Tibial nerve (tissue), 4 donors: ENCODE measurements at places on chromosomes 7 and 10. TPM values are rescaled to one million over a fixed set of nuclear protein-coding genes. Genes with fewer than 3 reads are reported as not detected.

DNA sequence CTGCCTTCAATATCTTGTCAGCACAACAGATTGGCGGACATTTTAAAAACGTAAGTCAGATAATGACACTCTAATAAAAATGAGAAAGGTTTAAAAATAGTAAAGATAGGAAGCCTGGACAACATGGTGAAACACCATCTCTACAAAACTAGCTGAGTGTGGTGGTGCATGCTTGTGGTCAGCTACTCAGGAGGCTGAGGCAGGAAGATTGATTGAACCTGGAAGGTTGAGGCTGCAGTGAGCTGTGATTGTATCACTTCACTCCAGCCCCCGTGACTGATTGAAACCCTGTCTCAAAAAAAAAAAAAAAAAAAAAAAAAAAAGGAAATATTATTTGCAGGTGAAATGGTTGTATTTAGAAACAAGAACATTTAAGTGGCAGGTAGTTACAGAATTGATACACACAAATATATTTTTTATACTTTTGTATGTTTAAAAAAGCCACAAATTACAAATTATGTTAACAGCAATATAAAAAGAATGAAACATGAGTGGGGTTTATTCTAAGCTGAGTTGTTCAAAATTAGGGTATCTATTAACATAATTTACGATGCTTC is 141.9 kb downstream of the ADK start:
- no peaks in the 10 kb centered on the region for H3K27me3 ChIP-seq
- no peak for DNase-seq
- no peak overlapping the region for H3K27ac ChIP-seq
- no peaks in the 10 kb centered on the region for H3K4me1 ChIP-seq

The GPR15LG gene
- total RNA-seq = not detected

- no peaks in the 10 kb centered on the region for H3K27me3 ChIP-seq
- H3K4me1 ChIP-seq = peaks cover 16% of the 10 kb centered on the region
- H3K27ac ChIP-seq = peak overlapping the region; percentile 78
- H3K4me3 ChIP-seq = peak overlapping the region; percentile 49
- no peaks in the 10 kb centered on the region for H3K36me3 ChIP-seq
- no peak for DNase-seq
Observed at GRCh38 chr7:30912986-30913811, 1.5 kb downstream of the AQP1 start.

GRCh38 chr10:114045136-114046086 is 1.7 kb downstream of the ADRB1 start:
- no peaks in the 10 kb centered on the region for H3K4me1 ChIP-seq
- H3K36me3 ChIP-seq = no peaks in the 10 kb centered on the region
- no peak overlapping the region for H3K27ac ChIP-seq
- peaks cover 74% of the 10 kb centered on the region for H3K27me3 ChIP-seq
- no peak for DNase-seq

The AGK gene
- 23.1 TPM for total RNA-seq

- H3K27ac ChIP-seq = no peak overlapping the region
- no peak for DNase-seq
- H3K4me1 ChIP-seq = no peaks in the 10 kb centered on the region
- no peak overlapping the region for H3K4me3 ChIP-seq
Observed at GRCh38 chr10:6327961-6328698, 125.4 kb downstream of the PFKFB3 start.

GRCh38 chr10:72038458-72039001 is 49.8 kb downstream of the SPOCK2 start:
- no peaks in the 10 kb centered on the region for H3K4me1 ChIP-seq
- H3K27ac ChIP-seq = peak overlapping the region; percentile 30
- H3K27me3 ChIP-seq = no peaks in the 10 kb centered on the region
- H3K4me3 ChIP-seq = no peak overlapping the region
- no peak for DNase-seq

The MMP21 gene
- total RNA-seq = not detected

GRCh38 chr10:67763499-67764011 is 67.6 kb upstream of the CTNNA3 start:
- no peaks in the 10 kb centered on the region for H3K36me3 ChIP-seq
- no peaks in the 10 kb centered on the region for H3K4me1 ChIP-seq
- DNase-seq = peak; percentile 30

DNA sequence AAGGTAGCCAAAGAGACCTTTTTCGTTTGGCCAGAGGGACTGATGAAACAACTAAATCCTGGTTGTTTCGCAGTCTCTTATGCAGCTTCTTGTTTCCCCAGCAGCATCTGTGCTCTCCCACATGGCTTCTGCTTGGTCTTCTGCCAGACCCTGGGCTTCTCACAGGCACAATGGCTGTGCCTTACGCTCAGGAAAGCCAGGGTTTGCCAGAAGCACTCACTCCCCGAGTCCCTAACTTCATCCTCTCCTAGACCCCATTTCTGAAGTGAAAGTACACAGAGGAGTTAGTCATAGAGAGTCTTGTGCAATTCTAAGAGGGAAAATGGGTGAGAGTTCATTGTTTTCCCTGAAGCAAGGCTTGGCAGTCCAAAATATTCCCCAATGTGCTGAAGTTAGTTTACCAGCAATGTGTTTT is 121.7 kb downstream of the EVX1 start:
- DNase-seq = peak; percentile 48
- H3K27me3 ChIP-seq = no peaks in the 10 kb centered on the region
- H3K36me3 ChIP-seq = no peaks in the 10 kb centered on the region
- no peak overlapping the region for H3K4me3 ChIP-seq

DNA sequence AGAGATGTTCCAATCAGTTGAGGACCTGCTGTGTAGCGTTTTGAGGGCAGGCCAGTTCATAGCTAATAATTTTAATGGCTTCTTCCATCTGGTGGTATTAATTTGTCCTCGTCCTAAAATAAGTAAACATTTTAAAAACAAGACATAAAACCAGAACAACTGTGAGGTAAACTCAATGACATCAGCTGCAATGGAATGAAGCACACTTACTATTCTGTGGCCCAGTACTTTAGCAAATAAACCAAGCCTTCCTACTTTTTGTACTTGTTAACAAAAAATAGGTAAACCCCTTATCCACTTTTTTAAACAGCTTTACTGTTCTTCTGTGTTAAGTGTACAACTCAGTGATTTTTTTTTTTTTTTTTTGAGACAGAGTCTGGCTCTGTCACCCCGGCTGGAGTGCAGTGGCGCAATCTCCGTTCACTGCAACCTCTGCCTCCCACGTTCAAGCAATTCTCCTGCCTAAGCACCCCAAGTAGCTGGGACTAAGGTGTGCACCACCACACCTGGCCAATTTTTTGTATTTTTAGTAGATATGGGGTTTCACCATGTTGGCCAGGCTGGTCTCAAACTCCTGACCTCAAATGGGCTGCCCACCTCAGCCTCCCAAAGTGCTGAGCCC is 28.9 kb upstream of the FZD1 start:
- no peaks in the 10 kb centered on the region for H3K27me3 ChIP-seq
- H3K4me1 ChIP-seq = no peaks in the 10 kb centered on the region
- H3K4me3 ChIP-seq = no peak overlapping the region
- DNase-seq = no peak

The DOCK1 gene
- 57.3 TPM for total RNA-seq

DNA sequence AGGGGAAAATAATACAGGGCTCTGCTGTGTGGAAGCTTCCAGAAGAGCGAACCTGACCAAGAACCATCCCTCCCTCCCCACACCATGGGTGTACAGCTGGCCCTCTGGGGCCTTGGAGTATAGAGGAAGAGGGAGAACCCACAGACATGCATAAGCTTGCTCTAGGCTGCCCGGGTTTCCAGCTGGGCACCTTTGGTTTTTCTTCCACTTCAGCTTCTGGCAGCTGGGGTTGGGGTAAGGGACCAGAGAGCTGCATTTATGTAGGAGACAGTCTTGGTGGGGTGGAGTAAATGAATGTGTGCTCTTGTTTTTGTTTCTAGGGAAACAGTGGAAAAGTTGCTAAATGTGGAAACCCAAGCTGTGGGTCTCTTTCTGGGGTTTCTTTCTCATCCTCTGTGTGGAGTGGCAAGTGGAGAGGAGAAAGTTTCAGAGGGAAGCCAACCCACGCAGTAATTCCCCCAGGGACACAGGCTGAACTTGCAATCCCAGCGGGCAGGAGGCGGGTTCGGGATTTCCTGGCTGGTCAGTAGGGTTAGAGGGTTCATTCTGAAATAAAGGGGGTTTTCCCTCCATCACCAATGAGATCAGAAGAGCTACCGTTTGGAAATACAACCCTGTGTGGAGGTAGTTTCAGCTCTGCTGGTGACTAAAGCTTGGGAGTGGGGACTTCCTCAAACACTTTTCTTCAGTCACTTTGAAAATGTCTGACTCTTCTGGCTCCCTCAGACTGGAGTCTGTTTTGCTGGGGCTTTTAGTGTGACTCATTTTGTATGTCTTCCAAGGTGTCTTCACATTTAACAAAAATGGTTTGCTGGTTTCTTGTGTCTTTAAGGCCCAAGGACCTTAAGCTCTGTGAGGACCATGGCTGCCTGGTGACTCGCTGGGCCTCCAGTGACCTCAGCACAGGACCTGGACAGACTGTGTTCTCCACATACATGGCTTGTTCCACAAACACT is 22.2 kb upstream of the SRGN start:
- no peak overlapping the region for H3K4me3 ChIP-seq
- no peak for DNase-seq
- no peaks in the 10 kb centered on the region for H3K36me3 ChIP-seq
- no peaks in the 10 kb centered on the region for H3K27me3 ChIP-seq
- peak overlapping the region; percentile 4 for H3K27ac ChIP-seq

The GJD4 gene
- 0.20 TPM for total RNA-seq

GRCh38 chr7:31047313-31048146 is 4.6 kb upstream of the ADCYAP1R1 start:
- H3K4me3 ChIP-seq = no peak overlapping the region
- no peak overlapping the region for H3K27ac ChIP-seq

GRCh38 chr7:112869111-112869774 is 79.0 kb upstream of the TMEM168 start:
- no peak overlapping the region for H3K27ac ChIP-seq
- DNase-seq = no peak
- H3K4me3 ChIP-seq = no peak overlapping the region
- no peaks in the 10 kb centered on the region for H3K27me3 ChIP-seq
- H3K36me3 ChIP-seq = no peaks in the 10 kb centered on the region
- no peaks in the 10 kb centered on the region for H3K4me1 ChIP-seq

The HOXA9 gene
- total RNA-seq = 10.5 TPM

DNA sequence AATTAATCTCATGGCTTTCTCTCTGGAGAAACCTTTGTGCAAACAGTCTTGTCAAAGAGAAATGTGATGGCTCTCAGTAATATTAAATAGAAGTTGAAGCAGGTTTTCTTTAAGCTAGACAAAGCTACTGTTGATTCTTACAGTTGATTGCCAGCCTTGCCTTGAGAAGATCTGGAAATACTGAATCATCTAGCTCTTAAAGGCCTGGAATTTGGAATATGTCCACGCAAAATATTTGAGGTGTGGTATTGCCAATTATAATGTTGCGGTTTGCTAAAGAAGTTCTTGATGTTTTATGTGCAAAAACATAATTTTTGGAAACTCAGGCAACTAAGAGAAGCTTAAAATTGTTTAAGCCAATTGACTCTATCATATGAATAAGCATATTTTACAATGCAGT is 371.9 kb downstream of the PHF14 start:
- H3K4me1 ChIP-seq = no peaks in the 10 kb centered on the region
- H3K27ac ChIP-seq = no peak overlapping the region
- H3K4me3 ChIP-seq = no peak overlapping the region
- no peaks in the 10 kb centered on the region for H3K36me3 ChIP-seq
- no peak for DNase-seq

DNA sequence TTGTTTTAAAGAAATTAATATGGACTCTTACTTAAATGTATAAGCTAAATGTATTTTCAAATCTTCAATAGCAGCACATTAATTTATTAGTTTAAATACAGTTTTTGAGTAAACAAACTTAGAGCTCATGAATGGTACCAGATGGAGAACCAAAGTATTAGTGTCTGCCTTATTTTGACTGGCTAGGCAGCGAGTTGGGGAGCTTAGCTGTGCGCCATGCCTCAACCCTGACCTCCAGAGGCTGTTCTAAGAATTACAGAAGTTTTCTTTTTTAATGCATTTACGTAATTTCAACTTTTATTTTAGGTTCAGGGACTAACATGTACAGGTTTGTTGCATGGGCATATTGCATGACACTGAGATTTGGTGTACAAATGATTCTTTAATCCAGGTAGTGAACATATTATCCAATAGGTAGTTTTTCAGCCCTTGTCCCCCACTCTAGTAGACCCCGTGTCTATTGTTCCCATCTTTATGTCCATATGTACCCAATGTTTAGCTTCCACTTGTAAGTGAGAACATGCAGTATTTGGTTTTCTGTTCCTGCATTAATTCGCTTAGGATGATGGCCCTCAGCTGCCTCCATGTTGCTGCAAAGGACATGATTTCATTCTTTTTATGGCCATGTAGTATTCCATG is 166.8 kb downstream of the IQUB start:
- no peak for DNase-seq
- H3K36me3 ChIP-seq = no peaks in the 10 kb centered on the region
- H3K4me1 ChIP-seq = no peaks in the 10 kb centered on the region
- H3K27ac ChIP-seq = no peak overlapping the region
- no peaks in the 10 kb centered on the region for H3K27me3 ChIP-seq
- no peak overlapping the region for H3K4me3 ChIP-seq

DNA sequence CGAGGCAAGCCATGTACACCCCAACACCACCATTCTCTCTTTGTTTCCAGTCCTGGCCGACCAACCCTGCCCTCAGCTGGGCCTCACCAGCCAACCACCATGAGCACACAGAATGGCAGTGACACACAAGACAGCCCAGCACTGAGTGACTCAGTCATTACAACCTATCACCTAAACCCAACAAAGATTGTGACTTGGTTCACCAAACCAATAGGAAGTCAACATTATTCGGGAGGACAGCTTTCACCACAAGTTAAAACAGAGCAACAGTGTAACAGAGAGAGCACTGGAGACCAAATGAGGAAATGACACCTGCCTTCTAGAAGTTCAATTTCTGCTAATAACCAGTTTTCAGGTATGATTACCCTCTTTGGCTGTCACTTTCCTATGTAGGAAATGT is 72.1 kb downstream of the DNMBP start:
- H3K27ac ChIP-seq = no peak overlapping the region
- no peak overlapping the region for H3K4me3 ChIP-seq
- no peak for DNase-seq
- H3K4me1 ChIP-seq = no peaks in the 10 kb centered on the region

The TRPV5 gene
- 0.21 TPM for total RNA-seq

The ARL4A gene
- 30.3 TPM for total RNA-seq

- no peaks in the 10 kb centered on the region for H3K27me3 ChIP-seq
- H3K27ac ChIP-seq = no peak overlapping the region
- no peaks in the 10 kb centered on the region for H3K36me3 ChIP-seq
- DNase-seq = no peak
- H3K4me1 ChIP-seq = no peaks in the 10 kb centered on the region
Observed at GRCh38 chr7:35336444-35336843, 82.5 kb upstream of the TBX20 start.

The JAKMIP3 gene
- 0.44 TPM for total RNA-seq

DNA sequence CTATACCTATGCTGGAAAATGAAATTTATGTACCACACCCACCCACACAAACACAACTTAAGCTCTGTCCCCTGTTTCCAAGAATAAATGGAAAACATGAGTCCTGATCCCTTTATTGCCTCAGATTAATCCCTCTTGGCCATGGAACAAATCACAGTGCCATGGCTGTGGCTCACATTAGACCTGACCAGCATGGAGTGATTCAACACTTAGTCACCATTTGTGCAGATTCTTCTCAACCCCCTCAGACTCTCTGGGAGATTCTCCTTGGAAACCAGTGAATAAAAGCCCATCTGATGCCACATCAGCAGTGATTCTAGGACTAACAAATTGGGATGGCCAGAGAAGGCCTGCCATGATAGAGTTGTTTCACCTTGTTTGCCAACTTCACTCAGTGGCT is 204.4 kb upstream of the TMEM72 start:
- H3K27ac ChIP-seq = no peak overlapping the region
- H3K27me3 ChIP-seq = no peaks in the 10 kb centered on the region
- no peak for DNase-seq

GRCh38 chr10:79001082-79001885 is 67.5 kb upstream of the ZMIZ1 start:
- H3K27me3 ChIP-seq = no peaks in the 10 kb centered on the region
- H3K36me3 ChIP-seq = no peaks in the 10 kb centered on the region
- no peaks in the 10 kb centered on the region for H3K4me1 ChIP-seq
- no peak for DNase-seq
- no peak overlapping the region for H3K27ac ChIP-seq
